Astrocyte of the hippocampus (primary cell): ENCODE measurements at places on chromosomes 6 and 20.
A peak's percentile ranks its signal among the peaks of the same experiment; 100 is the strongest.

- peak; percentile 61 for DNase-seq
Measured at GRCh38 chr6:4776493-4777393, 539 bp downstream of the CDYL start.

DNA sequence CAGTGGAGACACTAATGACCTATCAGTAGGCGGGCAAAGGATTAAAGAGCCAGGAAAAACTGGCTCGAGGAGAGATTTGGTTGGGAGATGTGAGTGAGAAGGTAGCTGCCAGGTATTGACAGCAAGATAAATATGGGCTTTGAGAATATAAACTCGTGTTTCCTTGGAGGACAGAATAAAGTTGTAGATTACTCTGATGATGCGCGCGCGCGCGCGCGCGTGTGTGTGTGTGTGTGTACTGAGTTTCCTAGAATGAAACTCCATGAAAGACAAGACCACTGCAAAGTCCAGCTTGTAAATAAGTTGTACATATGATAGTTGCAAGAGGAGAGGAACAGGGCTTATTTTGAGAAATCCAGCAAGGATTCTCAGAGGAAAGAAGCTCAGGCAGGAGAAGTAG lies 13.3 kb upstream of the TREM2 start:
- DNase-seq: no peak

GRCh38 chr20:6067763-6068318 lies 14.0 kb upstream of the LRRN4 start:
- no peak for DNase-seq

DNA sequence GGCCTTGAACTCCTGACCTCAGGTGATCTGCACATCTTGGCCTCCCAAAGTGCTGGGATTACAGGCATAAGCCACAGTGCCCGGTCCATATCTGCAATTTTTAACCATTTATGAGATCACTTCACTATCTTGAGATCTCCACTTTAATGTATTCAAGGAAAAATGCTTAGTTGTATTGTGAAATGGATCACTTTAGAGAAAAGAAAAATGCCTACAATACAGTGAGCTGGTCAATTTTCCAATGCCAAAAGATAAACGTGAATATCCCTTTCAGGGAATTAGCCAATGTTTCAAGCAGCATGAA lies 82.8 kb upstream of the ZNF217 start:
- no peak for DNase-seq

DNA sequence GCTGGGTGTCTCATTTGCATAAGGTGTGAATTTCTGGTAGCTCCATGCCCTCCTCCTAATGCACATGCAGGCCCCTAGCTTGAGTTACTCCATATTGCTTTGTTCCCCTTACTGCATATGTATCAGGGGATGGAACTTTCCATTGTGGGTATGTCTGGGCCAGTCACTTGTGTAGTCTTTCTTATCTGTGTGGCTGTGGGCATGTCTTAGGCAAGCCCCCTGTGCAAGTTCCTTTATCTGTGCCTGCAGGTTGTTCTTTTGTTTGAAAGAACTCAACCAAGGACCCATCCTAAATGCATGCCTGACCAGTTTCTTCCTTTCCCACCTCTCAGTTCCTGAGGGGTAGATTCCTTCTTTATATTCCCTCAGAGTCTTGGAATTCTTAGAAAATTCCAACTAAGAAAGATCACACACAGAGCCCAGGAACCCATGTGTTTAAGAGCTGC lies 23.6 kb downstream of the MBOAT1 start:
- peak; percentile 32 for DNase-seq

- DNase-seq: peak; percentile 27
Measured at GRCh38 chr6:235763-236360, 56.4 kb upstream of the DUSP22 start.
